ENCODE measurements at places on chromosomes 6 and 20. TPM values are rescaled to one million over a fixed set of nuclear protein-coding genes. Genes with fewer than 3 reads are reported as not detected.
A peak's percentile ranks its signal among the peaks of the same experiment; 100 is the strongest.

GRCh38 chr20:34022151-34022838, 28.6 kb downstream of the RALY start:
- no peak for DNase-seq

DNA sequence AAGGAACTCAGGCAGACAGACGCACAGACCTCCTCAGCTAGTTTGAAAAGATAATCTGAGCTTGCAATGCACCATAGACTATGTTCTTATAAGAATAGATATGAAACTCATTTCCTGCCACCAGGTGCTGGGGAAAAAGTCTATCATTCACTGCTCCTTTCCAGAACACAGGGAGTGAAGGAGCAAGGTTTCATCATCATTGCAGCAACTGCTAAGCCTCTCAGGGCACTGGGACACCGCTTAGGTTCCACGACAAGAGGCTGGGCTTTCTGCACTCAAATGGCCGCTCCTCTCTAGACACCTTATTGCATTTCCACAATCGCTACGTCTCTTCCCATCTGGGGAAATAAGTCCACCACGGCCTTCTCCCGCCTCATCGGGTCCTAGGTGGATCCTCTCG, 418.5 kb upstream of the JARID2 start:
- DNase-seq: no peak

MYCT1 gene
- total RNA-seq: 7.0 TPM

WFDC5 gene
- not detected for total RNA-seq

SEMG1 gene
- total RNA-seq: not detected

DNA sequence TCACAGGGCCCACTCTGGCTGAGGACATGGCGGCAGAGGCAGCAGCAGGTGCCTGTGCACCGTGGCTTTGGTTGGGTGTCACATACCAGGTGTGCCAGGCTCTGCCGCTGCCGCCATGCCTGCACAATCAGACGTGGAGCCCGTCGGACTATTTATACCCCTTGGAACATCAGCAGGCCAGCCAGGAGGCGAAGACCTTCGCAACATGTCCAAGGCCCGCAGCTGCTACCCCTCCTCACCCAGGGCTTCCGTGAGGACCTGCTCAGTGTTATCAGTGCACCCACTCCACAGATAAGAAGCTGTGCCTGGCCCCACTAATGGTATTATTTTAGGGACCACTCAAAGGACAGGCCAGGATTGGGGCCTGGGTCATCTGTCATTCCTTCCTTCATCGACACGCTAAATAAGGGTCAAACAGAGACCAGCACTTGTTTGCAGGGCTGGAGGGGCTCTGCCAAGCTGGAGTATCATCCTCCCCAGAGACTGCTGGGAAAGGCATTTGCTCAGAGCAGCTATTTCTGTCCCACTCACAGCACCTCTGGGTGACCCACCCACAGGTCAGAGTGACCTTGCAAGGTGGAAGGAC, 109.2 kb downstream of the BMP7 start:
- peak; percentile 82 for DNase-seq

ZFP57 gene
- total RNA-seq: 0.32 TPM

- peak; percentile 28 for DNase-seq
Measured at GRCh38 chr6:50707652-50708300, 5.5 kb upstream of the TFAP2D start.

All from right cardiac atrium (tissue), 5 donors.